ENCODE measurements at places on chromosomes 6 and 20. TPM values are rescaled to one million over a fixed set of nuclear protein-coding genes. Genes with fewer than 3 reads are reported as not detected.

The PDE7B gene
- total RNA-seq = not detected

The TFAP2C gene
- 34.8 TPM for total RNA-seq

The MROH8 gene
- 3.3 TPM for total RNA-seq

The TRIM40 gene
- not detected for total RNA-seq

The SUMO4 gene
- 1.8 TPM for total RNA-seq

The AKAP12 gene
- total RNA-seq = 9.2 TPM

The TPX2 gene
- 164 TPM for total RNA-seq

DNA sequence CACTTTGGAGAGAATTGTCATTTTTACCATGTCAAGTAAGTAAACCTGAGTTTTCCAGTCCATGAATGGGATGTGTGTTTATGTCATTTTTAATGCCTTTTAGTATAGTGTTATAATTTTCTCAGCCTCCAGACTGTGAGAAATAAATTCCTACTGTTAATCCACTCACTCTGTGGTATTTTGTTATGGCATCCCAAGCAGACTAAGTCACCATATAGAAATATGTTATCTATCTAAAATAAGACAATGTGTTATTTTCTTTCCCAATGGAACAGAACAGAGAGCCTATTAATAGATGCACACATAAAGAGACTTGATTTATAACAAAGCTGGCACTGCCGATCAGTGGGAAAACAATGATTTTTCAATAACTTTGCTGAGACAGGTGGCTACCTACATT is 70.2 kb upstream of the SLC4A11 start:
- DNase-seq = no peak

DNA sequence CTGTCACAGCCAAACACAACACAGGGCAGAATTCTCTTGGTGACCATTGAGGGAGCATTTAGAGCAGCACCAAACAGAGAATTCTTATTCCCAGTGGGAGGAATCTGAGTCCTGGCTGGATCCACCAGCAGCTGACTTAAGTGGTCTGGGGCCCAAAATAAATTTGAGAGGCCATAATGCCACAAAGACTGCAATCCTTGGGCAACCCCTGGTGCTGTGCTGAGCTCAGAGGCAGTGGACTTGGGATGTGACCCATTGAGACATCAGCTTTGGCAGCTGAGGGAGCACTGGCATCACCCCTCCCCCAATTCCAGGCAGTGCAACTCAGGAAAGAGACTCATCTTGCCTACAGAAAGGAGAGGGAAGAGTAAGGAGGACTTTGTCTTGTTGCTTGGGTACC is 48.6 kb upstream of the THBS2 start:
- DNase-seq = no peak

- DNase-seq = no peak
These were observed at the start of gene SYNGAP1 for GRCh38 chr6:33419580-33420490. TSS of gene SYNGAP1 (plus strand) at chr6:33420065. CDS start at chr6:33420265, 200 bp downstream.

DNA sequence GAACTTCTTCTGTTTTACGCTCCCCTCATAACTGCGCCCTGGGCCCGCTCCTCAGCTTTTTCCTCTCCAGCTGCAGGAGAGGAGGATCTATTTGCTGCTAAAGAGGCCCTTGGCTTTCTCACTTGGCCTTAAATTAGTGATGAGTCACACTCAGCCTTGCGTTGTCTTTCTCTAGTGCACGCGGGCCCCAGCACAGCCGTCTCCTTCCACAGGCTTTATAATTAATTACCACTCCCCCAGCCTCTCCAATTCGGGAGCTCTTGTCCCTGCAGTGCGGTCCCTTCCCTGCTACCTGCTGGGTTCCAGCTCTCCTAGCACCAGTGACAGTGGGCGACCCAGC is 25.2 kb downstream of the PACSIN1 start:
- DNase-seq = no peak

DNA sequence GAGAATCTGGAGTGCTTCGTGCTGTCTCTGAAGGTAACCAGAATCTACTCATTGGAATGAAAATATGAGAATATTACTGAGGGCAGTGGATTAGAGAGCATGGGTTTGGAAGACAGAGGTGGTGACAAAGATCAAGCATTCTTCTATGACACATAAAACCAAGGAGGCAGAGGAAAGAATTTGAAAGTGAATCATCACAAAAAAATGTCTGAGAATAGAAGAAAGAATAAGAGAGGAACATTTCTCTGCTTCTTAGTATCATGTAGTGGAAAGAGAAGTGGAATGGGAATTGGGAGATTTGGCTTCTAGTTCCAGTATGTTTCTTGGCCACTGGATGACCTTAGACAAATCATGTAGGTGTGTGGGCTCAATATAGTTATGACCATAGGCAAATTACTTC is 474.0 kb downstream of the TFAP2B start:
- no peak for DNase-seq

DNA sequence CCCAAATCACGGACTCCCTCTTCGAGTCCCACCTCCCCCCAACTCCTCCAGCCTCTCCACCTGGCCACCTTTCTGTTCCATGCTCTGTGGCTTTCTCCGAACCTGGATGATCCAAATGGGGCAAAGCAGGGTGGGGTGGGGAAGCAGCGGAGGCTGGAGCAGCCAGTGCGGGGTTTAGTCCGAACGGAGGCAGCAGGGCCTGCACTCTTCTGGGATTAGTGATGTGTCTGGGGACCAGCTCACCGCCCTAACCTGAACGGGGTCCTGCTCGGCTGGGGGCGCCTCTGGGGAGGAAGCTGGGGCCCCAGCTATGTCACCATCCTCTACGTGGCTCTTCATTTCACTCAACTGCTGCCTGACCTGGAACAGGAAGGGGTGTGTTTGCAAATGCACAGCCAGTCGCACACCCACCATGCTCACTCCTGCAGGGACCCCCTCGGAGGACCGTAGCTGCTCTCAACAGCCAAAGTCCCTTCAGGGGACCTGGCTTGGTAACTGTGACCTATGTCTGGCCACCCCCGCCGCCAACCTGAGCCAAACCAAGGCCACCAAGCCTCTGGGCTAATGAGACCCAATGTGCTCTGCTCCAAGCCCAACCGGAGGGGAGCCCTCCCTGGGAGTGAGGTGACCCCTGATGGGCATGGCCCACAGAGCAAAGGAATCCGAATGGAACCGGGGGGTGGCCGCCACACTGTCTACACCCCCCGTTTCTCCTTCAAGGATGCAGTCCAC is 46.8 kb downstream of the DSTN start:
- DNase-seq = no peak

GRCh38 chr20:49750611-49751396 is 37.1 kb upstream of the B4GALT5 start:
- no peak for DNase-seq

DNA sequence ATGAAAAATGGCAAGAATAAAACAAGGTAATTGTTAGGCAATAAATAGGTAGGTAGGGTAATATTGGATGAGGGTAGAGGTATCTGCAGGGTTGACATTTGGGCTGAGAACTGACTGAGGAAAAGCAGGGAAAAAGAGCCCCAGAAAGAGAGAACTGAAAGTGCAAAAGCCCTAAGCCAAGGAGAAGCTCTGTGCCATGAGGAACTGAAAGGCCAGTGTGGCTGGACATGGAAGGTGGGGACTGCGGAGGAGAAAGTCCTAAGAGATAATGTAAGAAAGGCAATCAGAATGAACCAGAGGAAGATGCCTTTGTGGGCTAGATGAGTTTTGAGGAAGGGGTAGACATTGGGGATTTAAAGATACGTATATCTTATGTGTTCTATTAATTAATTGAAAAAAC is 9.9 kb upstream of the HIVEP2 start:
- DNase-seq = no peak

DNA sequence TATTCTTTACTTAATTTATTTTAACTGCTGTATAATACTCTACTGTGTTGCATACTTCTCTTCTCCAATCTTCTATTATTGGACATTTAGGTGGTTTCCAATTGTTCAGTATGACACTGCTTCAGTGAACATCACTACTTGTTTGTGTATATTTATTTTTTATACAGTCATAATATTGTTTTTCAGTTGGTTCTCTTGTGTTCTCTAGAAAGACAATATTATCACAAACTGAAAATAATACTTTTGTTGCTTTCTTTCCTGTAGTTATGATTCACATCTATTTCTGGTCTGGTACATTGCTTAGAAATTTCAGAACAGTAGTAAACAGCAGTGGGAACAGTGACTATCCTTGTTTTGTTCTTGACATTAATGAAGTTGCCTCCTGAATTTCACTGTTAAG is 62.8 kb upstream of the GTSF1L start:
- DNase-seq = no peak

DNA sequence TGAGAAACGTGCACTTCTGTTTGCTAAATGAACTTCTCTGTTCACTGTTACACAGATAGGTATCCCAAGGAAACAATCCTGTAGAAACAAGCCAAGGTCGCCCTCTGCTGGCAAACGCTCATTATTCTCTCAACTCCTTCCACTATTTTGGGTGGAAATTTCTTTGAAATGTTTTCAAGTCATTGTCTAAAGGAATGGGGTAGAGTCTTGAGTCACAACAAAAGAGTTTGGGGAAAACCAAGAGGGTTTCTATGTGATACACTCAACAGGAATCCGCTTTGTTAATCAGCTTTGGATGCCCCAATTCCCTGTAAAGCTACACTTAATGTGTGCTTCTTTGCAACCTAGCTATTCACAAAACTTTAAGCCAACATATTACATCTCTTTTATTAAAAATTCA is 4.6 kb upstream of the RAE1 start:
- peak; percentile 70 for DNase-seq

GRCh38 chr20:32585011-32585585 is at the start of gene NOL4L:
TSS of gene NOL4L (minus strand) at chr20:32585333. CDS start at chr20:32584890, 443 bp downstream.
- DNase-seq = no peak

- DNase-seq = peak; percentile 3
These were observed 816 bp upstream of the MAN1A1 start for GRCh38 chr6:119350202-119350951.

DNA sequence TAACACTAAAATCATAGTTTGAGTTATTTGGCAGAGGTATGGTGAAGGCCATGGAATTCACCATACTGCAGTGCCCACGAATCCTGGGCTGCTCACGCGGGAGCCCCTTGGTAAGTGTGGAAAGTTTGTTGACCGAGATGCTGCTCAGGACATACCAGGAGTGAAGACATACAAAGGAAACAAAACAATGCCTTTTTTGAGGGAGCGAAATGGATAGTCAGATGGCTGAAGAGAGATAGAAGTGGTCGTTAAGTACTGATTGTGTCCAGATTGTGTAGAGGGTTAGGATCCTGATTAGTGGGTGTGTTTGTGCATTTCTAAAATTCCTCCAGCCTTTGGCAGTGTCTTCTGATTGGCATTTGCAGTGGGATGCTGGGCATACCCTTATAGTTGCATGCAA is 83.0 kb downstream of the SOBP start:
- DNase-seq = no peak

- DNase-seq = peak; percentile 73
These were observed at the start of gene BTN3A1 for GRCh38 chr6:26401987-26402658. TSS of gene BTN3A1 (plus strand) at chr6:26402275. CDS start at chr6:26405564, 3,289 bp downstream.

- no peak for DNase-seq
These were observed 150.9 kb downstream of the ARID1B start for GRCh38 chr6:156928126-156928525.

- no peak for DNase-seq
These were observed 5.4 kb downstream of the TGM3 start for GRCh38 chr20:2301164-2301622.

DNA sequence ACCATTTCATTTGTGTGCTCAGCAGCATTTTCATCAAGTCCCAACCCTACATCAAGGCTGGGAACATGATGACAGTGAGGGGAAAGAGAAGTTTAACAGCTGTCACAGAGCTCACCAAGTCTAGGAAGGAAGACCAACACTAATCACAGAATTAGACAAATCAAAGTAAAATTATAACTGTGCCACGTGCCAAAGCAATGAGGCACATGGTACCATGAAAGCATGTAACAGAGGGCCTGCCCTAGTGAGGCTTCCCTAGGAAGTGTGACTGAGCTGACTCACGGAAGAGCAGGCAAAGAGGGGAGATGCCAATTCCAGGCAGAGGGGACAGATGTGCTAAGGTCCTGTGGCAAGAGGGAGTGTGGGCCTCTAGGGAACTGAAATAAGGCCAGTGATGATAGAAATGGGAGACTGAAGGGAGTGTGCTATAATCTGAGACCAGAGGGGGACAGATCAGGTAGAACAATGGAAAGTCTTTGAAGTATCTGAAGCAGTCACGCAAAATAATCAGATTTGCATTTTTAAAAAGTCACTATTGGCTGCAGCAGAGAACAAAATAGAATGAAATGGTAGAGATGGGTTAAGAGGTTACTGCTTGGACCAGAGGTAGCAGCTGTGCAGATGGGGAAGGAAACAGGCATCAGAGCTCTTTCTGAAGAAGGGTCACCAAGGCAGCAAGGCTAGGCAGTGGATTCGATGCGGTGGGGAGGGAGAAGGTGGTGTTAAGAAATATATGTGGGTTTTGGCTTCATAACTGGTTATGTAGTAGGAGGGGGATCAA is 86.8 kb downstream of the GPR6 start:
- no peak for DNase-seq

- DNase-seq = no peak
These were observed 236.5 kb upstream of the FOXQ1 start for GRCh38 chr6:1075444-1075843.

DNA sequence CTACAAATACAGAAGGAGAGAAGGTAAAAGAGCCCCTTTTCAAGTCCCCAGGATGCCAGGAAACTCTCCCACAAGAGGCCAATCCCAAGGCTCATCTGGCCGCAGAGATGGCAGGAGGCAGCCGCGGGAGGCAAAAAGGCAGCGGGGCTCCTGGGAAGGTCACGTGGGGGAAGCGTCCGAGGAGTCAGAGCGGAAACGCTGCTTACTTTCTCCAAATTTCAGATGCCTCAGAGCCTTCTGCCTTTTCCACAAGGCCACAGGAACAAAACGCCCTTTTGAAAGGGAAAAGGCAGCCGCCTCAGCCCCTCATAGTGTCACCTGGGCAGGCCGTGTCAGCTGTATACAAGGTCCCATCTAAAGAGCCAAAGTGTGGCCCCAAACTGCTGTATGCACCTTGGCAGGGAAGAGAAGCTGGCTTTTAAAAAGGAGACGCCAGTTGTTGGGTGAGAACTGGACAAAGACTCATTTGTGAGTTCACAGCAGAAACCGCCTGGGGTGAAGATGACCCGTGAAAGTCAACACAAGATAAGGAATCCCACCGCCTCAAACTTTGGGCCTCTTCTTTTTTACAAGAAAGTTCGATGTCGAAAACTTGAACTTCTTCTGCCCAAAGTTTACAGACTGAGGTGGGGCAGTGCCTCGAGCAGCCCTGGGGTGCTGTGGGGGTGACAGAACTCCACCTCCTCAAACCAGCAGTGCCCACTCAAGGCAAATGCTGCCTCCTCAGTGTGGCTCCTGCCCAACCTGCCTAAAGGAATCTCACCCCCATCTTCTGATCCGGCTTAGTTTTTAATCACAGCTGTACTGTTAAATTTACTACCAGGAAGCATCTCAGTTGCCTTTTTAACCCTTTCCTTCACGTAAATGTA is 45.4 kb downstream of the EZR start:
- peak; percentile 43 for DNase-seq

Measured in PC-9 (cell line).